Stimulated activated CD8-positive, alpha-beta memory T cell treated with anti-CD3 and anti-CD28 coated beads, Interleukin-4, amount 100 ng/mL, for 4 hours (primary cell): ENCODE measurements at places on chromosomes 4 and X.

- DNase-seq: no peak
These were observed 6.0 kb downstream of the RASGEF1B start for GRCh38 chr4:81465406-81466340.

DNA sequence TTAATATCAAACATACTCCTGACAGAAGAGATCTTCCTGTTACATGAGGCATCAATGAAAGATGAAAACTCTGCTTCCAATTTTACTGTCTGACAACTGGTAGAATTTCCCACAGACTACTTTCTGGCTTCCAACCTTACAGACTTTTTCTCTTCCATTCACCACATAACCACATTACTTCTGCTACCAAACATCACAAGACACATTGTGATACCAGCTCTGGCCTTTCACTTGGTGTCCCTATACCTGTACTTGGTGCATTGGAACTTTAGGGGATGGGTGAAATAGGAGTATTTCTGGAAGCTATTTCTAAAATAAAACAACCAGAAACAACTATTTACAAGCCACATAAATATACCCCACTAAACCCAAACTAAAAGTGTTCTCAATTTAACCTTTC is 20.5 kb downstream of the AMTN start:
- no peak for DNase-seq

DNA sequence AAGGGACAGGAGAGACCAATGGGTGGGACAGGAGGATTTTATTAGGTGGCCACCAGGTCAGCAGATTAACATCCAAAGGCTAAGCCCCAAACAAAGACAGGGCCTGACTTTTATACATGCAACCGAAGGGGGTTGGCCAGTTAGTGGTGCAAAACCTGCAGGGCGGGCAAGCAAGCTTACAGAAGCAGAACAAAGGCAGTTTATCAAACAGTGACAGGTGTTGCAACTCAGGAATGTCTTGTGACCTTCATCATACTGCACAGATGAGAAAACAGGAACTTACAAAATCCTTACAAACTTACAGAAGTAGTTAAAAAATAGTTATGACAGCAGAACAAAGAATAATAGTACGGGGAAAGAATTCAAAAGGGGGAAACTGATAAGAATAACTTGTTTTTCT is 708.1 kb downstream of the GLUD2 start:
- no peak for DNase-seq

DNA sequence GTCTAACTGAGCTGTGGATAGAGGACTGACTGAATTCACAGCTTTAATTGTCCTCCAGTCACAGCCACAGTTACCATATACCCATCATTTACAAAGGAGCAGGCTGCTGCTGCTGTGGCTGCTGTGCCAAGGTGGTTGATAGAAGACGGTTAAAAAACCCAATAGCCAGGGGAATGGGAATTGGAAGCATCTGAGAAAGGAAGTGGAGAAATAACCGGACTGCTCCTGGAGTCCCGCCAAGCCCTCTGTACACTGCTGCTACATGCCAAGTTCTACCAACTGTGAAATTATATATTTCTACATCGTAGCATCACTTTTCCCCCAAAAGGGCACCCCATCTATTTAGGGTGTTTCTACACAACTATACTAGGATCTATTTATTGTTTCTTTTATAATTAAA is 279.7 kb upstream of the ARX start:
- no peak for DNase-seq

GRCh38 chr4:41949531-41949930 is 14.3 kb downstream of the TMEM33 start:
- DNase-seq: no peak
